Brain microvascular endothelial cell (primary cell): ENCODE measurements at places on chromosomes 5 and 9.

GRCh38 chr5:181215997-181216989, 6.8 kb upstream of the TRIM41 start:
- DNase-seq: no peak

GRCh38 chr5:138364576-138364975, 12.1 kb downstream of the KDM3B start:
- no peak for DNase-seq

- no peak for DNase-seq
These were observed 21.5 kb downstream of the PLPP7 start for GRCh38 chr9:131310833-131311554.

GRCh38 chr9:126521089-126521488, 92.6 kb upstream of the LMX1B start:
- no peak for DNase-seq

DNA sequence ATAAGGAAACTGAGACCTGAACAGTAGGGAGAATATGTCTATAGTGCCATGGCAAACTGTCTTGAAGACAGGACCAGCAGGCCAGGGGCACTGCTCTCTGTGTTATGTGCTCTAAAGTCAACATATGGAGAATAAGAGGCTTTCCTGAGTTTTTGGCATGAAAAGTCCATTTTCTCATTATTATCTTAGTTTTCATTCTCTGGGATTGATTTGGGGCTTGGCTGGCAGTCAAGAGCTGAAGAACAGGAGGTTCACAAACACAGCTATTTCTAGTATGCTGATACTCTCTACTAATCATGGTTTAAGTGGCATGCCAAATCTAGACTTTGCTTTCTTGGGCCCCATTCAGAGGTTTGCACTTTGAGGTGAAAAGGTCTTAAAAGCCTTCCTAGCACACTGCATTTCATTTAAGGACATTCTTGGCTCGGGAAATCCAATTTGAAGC, 404.4 kb downstream of the ZNF608 start:
- DNase-seq: peak; percentile 34

GRCh38 chr5:102866237-102866600, 111.1 kb downstream of the PAM start:
- peak; percentile 26 for DNase-seq

GRCh38 chr9:130288393-130288792, 22.8 kb downstream of the HMCN2 start:
- no peak for DNase-seq

DNA sequence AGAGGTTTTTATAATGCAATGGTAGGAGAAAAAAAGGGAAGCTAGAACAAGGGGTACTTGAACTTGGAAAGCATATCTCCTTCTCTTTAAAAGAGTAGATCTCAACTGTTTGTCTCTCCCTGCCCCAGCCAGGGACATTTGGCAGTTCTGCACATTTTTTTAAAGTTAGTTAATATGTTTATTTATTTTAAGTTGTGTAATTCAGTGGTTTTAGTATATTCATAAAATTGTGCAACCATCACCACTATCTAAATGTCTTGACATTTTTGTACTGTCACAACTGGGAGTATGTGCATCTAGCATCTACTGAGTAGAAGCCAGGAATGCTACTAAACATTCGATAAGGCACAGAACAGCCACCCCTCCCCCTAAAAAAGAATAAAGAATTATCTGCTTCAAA, 103.5 kb upstream of the DPYSL3 start:
- DNase-seq: peak; percentile 0

DNA sequence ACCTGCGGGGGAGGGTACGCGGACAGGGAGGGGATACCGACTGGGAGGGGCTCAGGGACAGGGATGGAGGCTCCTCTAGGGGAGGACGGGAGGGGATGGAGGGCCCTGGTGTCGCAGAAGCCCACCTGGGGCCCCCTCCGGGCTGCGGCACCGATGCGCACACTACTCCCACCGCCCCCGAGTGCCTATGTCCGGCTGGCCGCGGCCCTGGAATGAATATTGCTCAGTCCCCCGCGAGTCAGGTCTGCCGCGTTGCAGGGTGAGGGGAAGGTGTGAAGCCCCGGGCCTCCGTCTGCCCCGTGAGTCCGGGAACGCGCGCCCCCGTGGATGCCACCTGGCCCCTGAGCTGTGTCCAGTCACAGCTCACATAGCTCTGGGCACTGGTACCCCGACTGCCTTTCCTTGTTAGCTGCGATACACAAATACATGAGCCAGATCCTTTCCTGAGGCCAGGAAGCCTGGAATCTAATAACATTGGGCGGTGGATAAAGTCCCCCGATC, 44.5 kb upstream of the PRSS3 start:
- no peak for DNase-seq

DNA sequence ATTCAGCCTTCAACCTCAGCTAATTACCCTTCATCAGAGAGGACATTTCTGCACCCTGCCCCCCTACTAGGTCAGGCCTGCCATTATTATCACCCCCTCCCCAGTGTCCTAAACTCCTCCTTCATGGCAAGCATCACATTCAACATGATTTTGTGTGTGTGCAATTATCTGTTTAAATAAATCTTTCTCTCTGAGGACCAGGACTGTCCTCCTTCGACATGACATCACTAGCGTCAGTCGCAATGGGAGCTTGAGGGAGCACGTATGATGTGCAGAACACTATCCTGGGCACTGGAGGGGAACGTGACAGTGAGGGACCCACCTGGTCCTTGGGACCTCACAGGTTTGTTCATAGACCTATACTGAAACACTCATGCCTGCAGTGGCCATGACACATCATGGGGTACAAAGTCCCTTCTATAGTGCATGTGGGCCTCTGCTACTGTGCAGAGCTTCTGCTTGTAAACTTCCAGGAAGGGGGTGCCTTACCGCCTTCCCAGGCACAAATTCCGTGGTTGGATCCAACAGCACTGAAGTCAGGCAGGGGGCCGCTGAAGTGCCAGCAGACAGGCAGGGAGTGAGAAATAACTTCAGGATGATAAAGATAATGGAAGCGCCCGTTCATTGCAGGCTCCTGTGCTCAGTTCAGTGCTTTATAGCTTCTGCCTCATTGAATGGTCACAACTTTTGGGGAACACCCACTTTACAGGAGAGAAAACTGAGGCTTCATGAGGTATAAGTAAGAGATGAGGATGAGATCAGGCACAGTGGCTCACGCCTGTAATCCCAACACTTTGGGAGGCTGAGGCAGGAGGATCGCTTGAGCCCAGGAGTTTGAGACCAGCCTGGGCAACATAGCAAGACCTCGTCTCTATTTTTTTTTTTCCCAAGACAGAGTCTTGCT, 36.0 kb upstream of the STXBP1 start:
- no peak for DNase-seq

- no peak for DNase-seq
These were observed 270.7 kb upstream of the WWC1 start for GRCh38 chr5:168020542-168021294.

- DNase-seq: no peak
These were observed 15.4 kb upstream of the FAM170A start for GRCh38 chr5:119613937-119614336.

DNA sequence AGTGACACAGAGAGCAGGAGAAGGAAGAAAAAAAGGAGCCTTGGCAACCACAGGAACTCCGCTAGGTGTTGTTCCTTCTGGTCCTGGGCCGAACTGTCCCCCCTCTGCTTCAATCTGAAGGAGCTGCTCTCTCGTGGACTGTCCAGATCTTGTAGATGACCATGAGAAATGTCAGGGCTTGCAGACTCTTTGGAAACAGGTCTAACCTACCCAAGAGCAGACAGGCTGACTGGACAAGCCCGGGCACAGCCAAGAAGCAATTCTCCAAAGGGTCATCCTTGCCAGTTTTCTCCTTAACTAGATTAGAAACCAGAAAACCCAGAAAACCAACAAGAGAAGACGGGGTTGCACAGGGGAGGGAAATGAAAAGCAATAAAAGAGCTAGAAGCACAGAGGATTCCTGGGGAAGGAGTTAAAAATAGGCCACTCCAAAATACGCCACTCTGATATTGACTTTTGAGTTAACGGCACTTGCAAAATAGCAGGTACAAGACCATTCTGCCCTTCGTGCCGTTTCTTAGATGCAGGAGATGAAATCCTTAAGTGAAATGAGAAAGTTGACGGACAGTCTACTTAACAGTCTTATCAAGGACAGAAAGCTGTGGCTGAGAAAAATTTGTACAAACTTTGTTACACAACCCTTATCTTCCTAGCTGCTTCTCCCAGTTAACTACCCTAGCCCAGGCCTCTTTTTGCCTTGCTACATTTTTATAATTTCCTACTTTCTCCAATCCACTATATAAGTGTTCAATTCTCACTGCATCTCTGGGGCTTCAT, 5.8 kb downstream of the GCNT4 start:
- no peak for DNase-seq

DNA sequence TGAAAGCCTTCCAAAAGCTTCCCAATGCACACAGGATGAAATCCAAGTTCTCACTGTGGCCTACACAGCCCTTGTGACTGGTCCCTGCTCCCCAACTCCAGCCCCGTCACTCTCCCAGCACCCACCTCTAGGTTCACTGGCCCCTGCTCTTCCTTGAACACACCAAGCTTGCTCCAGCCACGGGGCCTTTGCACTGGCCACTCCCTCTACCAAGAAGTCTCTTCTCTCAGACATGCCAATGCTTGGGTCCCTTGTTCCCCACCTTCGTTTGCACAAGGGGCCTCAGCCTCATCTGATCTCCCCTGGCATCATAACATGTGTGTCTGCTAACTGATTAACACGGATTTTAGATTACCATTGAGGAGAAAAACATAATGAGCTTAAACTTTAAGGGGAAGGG, 56.0 kb downstream of the ROR2 start:
- DNase-seq: no peak

DNA sequence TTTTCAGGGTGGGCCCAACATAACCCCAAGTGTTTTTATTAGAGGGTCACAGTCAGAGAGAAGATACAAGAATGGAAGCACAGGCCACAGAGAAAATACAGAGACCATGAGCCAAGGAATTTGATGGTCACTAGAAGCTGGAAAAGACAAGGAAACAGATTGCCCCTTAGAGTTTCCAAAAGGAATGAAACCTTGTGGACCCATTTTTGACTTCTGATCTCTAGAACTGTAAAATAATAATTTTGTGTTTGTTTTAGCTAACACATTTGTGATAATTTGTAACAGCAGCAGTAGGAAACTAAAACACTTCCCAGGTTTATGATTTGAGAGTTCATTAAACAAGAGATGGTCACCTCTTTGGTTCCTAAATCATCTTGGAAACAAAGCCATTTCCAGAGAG, 21.8 kb downstream of the CDKN2A start:
- no peak for DNase-seq

DNA sequence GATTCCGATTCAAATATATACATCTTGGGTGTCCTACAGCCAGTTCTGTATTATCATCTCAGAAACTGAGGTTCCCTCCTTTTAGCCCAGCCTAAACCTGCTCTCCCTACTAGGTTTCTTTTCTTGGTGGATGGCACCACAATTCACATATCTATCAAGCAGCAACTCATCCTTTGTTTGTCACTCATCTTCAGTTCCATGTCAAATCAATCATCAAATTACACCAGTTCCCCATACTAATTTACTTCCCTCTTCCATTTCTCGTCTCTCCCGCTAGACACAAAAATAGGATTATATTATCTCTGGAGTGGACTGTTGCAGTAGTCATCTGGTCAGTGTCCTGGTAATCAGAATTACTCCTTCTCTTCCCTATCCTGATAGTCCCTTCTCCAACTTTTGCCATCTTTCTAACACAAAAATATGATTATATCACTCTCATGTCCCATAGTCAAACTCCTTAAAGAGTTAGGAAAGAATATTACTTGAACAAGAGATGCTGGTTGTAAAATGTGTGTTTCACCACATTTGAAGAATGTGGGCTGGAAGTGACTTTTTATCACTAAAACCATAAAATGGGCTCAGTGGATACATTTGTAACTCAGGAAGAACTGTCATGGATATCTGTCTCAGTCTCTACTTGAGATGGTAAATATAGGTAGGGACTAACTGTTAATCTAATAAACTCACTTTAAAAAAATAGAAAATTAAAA, 69.1 kb upstream of the RICTOR start:
- no peak for DNase-seq

- DNase-seq: no peak
These were observed 27.6 kb downstream of the EGFLAM start for GRCh38 chr5:38286002-38286401.

GRCh38 chr9:137811283-137811870, 66.2 kb upstream of the CACNA1B start:
- DNase-seq: no peak
